ENCODE measurements at places on chromosomes 6 and 20. TPM values are rescaled to one million over a fixed set of nuclear protein-coding genes. Genes with fewer than 3 reads are reported as not detected.

- H3K27me3 ChIP-seq, result no peaks in the 10 kb centered on the region
- DNase-seq, result no peak
Observed at GRCh38 chr6:51350308-51350904, 531.7 kb downstream of the TFAP2B start.

GRCh38 chr6:159062564-159062945 is 17.8 kb upstream of the TAGAP start:
- no peaks in the 10 kb centered on the region for H3K4me1 ChIP-seq
- no peaks in the 10 kb centered on the region for H3K36me3 ChIP-seq
- H3K4me3 ChIP-seq, result no peak overlapping the region
- H3K27ac ChIP-seq, result no peak overlapping the region
- H3K27me3 ChIP-seq, result peaks cover 22% of the 10 kb centered on the region
- DNase-seq, result no peak

DNA sequence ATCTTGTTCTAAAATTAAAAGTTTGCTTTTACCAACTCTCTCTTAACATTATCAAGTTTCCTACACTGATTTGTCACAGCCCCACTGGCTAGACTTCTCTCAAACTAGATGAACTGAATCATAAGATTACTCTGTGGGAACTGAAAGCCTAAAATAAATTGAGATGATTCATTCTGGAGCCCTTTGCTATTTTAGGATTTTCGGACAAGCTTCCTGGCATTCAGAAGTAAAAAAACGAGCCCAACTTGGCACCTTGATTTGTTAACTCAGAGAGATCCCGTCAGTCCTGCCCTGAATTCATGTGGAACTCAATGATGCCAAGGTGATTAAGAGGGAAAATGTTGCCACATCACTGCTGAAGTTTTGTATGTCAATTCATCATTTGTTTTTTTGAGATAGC is 122.0 kb upstream of the NRSN1 start:
- peak overlapping the region; percentile 72 for H3K27ac ChIP-seq
- peaks cover 13% of the 10 kb centered on the region for H3K4me1 ChIP-seq
- H3K36me3 ChIP-seq, result no peaks in the 10 kb centered on the region
- peak; percentile 93 for DNase-seq
- no peaks in the 10 kb centered on the region for H3K27me3 ChIP-seq

- no peak overlapping the region for H3K4me3 ChIP-seq
- no peaks in the 10 kb centered on the region for H3K36me3 ChIP-seq
- H3K27me3 ChIP-seq, result peaks cover 3% of the 10 kb centered on the region
- DNase-seq, result peak; percentile 49
- no peak overlapping the region for H3K27ac ChIP-seq
Observed at GRCh38 chr6:32885698-32886286, 31.8 kb downstream of the PSMB9 start.

- no peaks in the 10 kb centered on the region for H3K36me3 ChIP-seq
- no peak for DNase-seq
- H3K27ac ChIP-seq, result no peak within 1 kb of the TSS
- peaks cover 3% of the 10 kb centered on the region for H3K4me1 ChIP-seq
Observed at GRCh38 chr6:132713352-132714134, at the start of gene VNN1. Gene VNN1 (minus strand): TSS chr6:132714055. CDS start chr6:132714035, 20 bp downstream.

The GPR6 gene
- not detected for total RNA-seq

Measured in astrocyte (in vitro differentiated cells and primary cell).